Sigmoid colon (tissue), 7 donors: ENCODE measurements at places on chromosomes 4 and X. TPM values are rescaled to one million over a fixed set of nuclear protein-coding genes. Genes with fewer than 3 reads are reported as not detected.

DNA sequence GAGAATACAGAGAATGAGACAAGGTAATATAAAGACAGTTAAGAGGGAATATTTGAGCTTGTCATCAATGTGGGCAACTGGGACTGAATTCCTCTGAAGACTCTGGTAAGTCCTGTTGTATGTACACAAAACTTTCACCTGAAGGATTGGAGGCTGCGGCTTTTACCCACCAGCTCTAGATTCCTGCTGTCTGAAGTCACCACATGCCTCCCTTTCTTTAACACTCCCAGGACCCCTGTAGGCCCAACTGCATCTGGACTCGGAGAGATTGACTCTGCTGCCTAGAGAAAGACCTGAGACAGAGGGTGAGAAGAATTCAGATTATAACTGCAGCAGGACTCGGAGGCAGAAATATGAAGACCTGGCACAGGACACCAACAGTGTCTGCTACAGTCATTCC, 1048.0 kb downstream of the PDHA2 start:
- no peak for DNase-seq

The OFD1 gene
- total RNA-seq: 16.3 TPM

DNA sequence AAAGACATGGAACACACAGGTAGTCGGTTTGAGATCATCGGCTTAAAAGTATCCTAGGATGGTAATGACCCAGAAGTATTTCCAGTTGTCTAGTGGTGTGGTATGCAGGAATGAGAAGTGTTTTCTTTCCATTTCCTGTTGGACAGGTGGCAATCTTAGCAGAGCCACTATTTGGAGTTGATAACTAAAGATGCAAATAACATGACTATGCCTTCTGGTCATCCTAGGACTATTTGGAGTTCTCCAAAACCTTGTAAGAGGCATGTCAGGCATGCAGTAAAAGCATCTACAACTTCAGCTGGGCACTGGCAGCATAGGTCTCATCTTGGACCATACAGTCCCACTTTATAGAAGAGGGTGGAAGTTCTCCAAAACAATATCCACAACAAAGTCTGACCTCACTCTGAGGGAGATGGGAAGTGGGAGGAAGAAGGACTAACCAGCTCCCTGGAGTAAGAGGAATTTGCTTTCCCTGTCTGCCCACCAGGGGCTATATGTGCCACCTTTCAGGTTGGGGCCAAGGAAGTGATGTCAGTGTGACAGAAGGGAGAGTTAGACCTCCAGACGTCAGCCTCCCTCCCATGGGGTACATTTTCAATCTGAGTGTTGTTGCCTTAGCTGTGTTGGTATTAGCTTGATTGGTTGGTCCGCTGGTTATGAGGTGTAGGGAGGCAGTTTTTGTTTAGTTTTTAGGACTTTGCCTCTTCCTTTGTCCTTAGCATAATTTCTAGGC, 101.2 kb upstream of the MYOZ2 start:
- DNase-seq: no peak

- no peak for DNase-seq
Measured at GRCh38 chr4:158801066-158801465, 32.2 kb downstream of the FNIP2 start.

GRCh38 chr4:40363945-40364344, 28.8 kb downstream of the CHRNA9 start:
- no peak for DNase-seq

The ETNPPL gene
- not detected for total RNA-seq

- no peak for DNase-seq
Measured at GRCh38 chr4:121266982-121267381, 102.9 kb upstream of the TNIP3 start.

The RIPPLY1 gene
- total RNA-seq: not detected

GRCh38 chr4:2095236-2096072, 36.3 kb downstream of the NAT8L start:
- DNase-seq: no peak

DNA sequence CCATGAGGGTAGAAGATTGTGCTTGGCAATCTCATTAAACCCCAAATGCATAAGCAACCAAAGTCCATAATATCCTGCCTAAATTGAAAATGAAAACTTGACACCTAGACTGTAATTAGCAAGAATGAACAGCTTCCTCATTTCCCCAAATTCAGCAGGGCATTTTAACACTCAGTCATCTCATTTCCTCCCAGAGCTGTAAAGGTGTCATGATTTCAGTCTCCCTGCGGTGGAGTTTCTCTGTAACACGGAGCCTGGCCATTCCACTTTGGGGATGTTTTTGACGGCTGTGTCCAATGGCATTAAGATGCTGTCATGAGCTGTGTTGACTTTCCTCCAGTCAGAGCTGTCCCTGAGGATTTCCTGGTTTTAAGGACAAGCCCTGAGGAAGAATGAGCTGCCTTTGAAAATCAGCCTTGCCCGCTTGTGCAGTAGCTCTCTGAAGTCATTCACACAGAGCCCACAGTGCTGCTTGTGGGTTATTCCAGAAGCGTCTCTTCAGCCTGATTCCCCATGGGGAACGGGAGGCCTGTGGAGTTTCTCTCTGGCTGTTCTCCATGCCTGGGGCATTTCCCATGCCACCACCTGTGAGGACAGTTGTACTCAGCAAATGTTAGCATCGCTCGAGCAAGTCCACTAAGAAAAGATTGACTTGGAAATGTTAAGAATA, 187.0 kb downstream of the MID1 start:
- DNase-seq: no peak

The CACNA1F gene
- 0.16 TPM for total RNA-seq

- DNase-seq: no peak
Measured at GRCh38 chr4:13928214-13928613, 300.7 kb upstream of the BOD1L1 start.

DNA sequence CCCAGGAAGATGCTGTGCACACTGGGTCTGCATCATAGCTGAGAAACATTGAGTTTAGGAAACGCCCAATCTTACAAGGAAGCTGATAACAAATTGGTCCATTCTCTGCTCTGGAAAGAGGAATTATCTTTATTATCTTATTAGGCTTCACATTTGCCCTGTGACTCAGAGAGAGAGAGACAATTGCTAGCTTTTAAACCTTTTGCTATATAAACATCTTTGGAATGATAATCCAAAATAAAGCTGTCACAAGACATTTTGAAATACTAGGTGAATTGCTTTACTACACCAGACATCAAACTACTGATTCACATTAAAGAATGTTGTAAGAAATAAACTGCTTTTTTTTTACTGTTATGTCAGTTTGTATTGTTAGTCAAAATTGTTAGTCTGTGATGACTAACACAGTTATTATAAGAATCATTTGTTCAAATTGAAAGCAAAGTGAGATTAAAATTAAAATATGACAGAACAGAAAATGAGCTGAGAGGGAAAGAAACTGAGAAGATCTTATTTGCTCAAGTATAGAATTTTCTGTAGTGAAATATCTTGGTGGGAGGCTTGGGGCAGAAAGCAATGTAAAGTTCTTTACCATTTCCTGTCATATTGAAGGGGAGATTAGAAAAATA, 765.4 kb upstream of the PCDH10 start:
- no peak for DNase-seq

The CD38 gene
- total RNA-seq: 2.1 TPM

DNA sequence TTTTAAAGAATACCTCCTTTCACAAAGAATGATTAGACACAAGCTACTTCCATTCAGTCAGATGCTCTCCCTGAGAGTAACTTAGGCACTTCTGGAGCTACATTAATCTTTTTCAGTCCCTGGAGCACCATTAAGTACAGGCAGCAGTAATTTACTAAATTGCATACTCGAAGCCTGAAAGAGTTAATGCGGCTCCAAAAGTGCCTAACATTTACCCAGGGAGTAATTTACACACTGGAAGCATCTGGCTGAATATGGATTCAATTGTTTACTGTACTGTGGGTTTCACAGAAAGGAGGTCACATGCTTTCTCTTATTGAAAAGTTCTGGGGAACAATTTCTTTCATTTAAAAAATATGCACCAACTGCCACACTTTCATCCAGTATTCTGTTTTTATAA, 260.8 kb upstream of the TENM3 start:
- DNase-seq: no peak

- no peak for DNase-seq
Measured at GRCh38 chr4:169115144-169115896, 105.3 kb upstream of the CBR4 start.

- DNase-seq: no peak
Measured at GRCh38 chr4:13329963-13330362, 154.2 kb downstream of the RAB28 start.

DNA sequence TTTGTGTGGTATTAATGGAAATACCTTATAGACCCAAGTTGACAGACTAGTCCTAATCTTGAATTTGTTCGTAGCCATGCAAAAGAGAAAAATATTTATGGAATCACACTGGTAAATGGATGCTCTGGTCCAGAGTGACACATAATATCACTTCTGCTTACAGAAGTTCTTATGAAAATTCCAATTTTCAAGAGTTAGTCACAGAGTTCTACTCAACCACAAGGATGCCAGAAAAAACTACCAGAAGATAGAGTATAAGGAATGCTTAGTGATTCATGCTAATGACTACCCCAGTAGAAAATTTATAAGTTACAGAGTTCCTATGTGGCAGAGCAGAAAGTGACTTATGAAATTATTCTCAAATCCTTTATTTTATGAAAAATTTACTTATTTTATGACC, 1384.8 kb downstream of the FAM133A start:
- no peak for DNase-seq

The CSN1S1 gene
- total RNA-seq: not detected

- DNase-seq: no peak
Measured at GRCh38 chr4:89113415-89113814, 2.1 kb downstream of the TIGD2 start.

DNA sequence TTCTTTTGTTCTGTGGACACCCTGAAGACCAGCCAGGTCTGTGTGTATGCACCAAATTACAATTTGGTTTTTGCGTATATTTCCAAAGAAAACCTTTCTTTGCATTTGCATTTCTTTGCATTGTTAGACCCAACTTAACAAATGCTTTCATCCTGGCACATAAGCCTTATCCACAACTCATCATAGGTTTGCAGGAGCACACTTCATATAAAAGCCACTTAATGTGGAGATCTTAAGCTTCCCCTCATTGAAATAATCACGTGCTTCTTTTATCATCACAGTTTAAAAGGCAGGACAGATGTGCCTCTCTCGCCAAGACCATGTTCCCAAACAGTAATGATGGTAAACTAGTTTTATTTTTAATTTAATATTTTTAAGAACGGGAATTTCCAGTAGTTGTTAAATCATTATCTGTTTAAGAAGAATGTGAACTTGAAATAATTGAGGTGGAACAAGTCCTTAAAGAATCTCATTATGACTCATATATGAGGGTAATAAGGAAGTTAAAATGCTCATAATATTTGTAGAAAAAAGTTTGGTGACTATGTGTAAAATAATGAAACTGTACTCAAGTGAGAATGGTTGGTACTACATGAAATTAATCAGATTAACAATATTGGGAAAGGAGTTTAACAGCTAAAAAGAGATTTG, 65.5 kb downstream of the GLRA3 start:
- no peak for DNase-seq

GRCh38 chrX:1491851-1492349, 39.2 kb upstream of the ASMTL start:
- DNase-seq: peak; percentile 39

DNA sequence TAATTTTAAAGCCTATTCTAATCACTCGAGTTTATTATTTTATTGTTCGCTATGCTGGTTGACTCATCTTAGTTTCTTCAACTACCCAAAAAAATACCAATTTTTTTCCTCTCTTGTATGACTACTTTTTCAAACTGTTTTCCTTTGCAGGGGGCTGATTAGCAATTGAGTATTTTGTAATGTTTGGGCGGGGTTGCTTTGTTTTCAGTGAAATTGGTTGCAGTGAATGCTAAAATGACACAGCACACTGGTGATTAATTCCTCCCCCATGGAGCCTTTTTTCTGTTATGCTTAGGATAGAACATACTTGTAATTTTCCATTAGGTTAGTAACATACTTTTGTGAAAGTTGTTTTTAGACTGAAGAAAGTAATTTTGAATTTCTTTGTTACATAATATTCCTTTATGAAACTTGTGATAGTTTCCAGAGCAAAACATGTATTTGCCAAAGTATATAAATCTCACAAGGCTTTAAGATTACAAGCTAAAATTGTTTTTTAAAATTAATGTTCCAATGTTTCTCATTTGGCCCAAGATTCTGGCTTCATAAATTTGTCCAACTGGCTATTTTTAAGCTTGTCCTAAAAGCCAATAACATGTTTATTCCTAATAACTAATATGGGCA, 120.4 kb downstream of the CHIC1 start:
- DNase-seq: no peak

- no peak for DNase-seq
Measured at GRCh38 chr4:146498291-146498690, 23.4 kb downstream of the SLC10A7 start.

DNA sequence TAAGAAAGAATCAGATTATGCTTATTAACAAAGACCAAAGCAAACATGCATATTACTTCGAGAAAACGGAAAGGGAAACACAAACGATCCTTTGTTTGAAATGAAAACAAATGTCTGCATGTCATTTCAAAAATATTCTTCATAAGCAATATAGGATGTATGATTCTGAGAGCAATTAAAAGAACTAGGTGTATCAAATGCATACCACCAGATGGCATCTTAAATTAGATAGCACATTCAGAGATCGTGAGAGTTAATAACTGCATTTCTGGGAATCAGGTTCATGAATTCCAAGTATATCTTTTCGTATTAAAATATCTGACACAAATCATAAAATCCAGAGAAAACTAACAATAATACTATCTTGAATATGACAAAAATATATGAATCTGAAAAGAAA, 159.5 kb downstream of the PPP3CA start:
- no peak for DNase-seq

DNA sequence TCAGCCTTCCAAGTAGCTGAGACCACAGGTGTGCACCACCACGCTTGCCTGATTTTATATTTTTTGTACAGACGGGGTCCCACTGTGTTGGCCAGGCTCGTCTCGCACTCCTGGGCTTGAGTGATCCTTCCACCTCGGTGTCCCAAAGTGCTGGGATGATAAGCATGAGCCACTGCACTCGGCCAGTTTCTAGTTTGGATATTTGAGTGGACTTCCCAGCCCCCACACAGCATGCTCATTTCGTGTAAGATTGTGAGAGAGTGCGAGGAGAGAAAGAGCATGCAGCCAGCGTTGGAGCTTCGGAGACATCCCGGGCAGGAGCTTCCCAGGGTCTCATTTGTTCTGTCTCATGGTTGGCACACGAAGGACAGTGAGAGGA, 31.8 kb downstream of the ARSD start:
- peak; percentile 48 for DNase-seq

GRCh38 chrX:136574548-136574947, 42.5 kb downstream of the VGLL1 start:
- DNase-seq: no peak

The RPA4 gene
- total RNA-seq: 3.9 TPM

DNA sequence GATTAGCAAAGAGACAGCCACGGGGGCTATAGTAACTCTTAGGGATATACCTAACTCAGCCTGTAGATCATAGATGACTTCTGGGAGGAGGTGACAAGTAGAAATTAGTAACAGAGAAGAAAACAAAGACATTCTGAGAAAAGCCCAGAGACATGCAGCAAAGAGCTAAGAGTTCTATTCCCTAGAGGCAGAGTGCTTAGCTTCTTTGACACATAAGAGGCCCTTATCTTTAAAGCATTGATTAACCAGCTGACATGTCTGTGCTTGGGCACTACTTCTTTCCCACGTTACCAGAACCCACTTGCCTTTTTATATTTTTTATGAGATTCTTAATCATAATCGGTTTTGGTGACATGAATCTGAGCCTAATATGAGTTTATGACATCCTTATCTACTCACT, 179.5 kb downstream of the GABRB1 start:
- DNase-seq: no peak
